ENCODE measurements at places on chromosomes 12 and 14.

DNA sequence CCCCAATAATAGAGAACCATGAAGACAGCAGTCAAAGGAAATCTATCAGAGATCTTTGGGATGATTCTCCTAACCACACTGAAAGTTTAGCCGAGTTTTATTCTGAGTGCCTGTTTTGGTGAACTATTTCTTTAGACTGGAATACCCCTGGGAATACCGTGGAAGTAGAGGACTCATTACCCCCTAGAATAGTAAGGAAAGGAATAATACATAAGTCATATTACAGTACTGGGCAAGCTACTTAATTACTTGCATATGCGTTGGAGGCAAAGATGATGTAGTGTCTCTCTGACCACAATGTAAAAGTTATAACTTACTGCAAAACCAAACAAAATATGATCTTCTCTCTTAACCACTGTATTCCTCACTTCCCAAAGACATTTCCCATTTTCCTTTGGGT lies 25.5 kb downstream of the ZC2HC1C start:
- no peak for DNase-seq

DNA sequence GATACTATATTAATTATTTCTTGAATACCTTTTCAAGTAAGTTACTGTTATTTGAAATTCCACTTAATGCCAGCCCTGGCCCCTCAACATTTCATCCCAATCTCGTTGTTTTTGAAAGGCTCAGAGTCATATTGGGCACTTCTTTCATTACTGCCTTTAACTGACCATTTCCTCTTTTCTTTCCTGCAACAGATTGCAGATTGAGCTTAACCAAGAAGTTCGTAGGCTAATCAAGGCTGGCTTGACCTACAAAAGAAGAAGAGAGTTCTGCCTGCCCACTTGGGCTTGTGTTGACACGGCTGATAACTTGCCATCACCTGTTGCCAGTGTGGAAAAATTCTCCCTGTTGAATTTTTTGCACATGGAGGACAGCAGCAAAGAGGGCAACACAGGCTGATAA lies 91.0 kb downstream of the FLRT2 start:
- DNase-seq: no peak

- DNase-seq: no peak
Observed at GRCh38 chr12:45611061-45611460, 118.4 kb upstream of the ARID2 start.

DNA sequence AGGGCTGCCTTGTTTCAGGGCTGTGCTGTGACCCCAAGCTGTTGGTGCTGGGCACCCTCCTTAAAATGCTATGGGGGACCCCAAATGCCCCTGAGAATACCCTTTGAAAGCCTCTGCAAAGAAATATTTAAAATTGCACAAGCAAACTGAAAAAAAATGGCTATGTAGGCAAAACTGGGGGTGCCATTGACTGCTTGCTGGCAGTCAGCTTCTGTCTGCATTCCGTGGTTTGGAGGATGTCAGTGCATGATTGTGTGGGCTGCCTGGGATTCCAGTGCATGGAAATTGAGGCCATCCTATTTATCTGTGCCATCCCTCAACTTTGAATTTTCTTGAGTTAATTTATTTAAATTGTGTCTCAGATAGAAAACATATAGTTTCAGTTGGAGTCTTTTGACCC lies 113.7 kb upstream of the RTL1 start:
- no peak for DNase-seq

DNA sequence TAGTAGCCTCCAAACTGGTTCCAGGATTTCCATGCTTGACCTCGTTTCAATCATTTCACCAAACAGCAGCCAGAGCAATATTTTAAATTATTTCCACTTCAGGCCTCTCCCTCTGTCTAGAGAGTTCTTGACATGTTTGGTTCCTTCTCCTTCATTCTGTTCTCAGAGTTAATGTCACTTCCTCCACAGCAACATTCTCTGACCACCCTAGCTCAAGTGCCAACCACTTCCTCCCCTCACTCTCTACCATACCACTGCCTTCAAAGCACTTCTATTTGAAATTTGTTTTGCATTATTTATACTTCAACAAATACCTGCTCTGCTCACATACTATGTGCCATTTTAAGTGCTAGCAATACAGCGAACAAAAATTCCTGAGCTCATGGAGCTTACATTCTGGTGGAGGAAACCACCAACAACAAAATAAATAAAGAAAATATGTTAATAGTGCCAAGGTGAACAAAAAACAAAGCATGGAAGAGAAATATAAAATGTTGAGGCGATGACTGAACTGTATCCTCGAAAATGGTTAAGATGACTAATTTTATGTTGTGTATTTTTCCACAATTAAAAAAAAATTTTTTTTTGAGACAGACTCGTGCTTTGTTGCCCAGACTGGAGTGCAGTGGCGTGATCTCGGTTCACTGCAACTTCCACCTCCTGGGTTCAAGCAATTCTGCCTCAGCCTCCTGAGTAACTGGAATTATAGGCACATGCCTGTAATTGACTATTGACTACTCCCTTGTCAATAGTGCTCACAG lies 17.3 kb downstream of the BAZ1A start:
- DNase-seq: no peak

DNA sequence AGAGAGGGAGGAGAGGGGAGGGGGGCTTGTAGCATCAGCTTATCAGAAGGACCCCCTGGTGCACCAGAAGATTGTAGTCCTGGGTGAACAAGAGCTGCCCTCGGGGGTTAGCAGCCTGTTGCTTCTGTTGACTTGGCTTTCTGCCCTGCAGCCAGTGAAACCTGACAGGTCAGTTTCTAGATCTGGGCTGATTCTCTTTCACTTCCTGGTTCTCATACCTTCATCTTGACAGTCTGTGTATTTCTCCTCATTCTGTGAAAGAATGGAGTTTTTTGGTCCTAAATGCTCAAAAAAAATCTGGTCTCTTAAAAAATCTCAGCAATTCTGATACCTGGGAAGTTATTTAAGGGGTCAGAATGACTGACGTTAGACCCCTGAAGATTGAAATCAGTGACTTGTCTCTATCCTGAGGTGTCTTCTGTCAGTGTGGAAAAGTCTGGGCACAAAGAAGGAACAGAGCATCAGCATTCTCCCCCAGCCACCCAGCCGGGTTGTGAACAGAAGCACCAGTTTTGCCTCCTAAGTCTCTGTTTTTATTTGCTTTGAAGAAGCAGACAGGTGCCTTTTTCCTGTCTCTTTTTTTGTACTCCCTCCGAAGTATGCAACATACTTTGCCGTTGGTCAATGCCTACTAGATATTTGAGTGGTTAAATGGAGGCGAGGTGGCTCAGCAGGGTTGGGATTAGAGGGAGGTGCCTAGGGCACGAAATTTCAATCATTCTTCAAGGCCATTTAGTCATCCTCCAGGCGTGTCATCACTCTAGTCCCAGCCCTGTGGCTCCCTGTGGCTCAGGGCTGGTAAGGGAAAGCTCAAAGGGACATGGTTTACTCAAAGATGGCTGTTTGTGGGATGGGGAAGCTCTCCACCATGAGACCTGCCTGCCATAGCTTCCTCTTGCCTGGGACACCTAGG lies 24.0 kb downstream of the TTC9 start:
- DNase-seq: no peak

- DNase-seq: no peak
Observed at GRCh38 chr14:99426265-99426664, 54.4 kb downstream of the SETD3 start.

GRCh38 chr12:45827974-45828373 lies 98.5 kb downstream of the ARID2 start:
- DNase-seq: no peak

GRCh38 chr14:104924421-104925213 lies at the start of gene PLD4:
PLD4 (plus strand) TSS chr14:104924879; CDS start chr14:104927141, 2,262 bp downstream.
- DNase-seq: no peak

- DNase-seq: no peak
Observed at GRCh38 chr12:94561943-94562411, 88.4 kb downstream of the TMCC3 start.

DNA sequence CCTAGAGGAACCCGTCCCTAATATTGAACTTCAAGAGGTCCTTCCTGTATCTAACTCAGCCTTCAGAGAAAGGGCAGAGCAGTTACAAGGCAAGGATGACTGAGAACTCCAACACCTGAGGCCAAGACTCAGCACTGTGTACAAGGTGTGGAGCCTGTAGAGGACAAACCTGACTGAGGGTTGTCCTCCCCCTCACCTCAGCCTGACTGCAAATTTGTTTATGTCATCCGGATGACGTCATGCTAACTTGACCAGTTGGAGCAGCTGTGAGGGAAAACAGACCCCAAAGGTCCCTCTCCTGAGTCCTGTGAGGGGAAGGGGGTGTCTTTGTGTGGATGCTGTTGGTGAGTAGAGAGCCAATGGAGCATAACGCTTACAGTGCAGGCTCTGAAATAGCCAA lies 4.3 kb downstream of the CRACR2A start:
- DNase-seq: no peak

DNA sequence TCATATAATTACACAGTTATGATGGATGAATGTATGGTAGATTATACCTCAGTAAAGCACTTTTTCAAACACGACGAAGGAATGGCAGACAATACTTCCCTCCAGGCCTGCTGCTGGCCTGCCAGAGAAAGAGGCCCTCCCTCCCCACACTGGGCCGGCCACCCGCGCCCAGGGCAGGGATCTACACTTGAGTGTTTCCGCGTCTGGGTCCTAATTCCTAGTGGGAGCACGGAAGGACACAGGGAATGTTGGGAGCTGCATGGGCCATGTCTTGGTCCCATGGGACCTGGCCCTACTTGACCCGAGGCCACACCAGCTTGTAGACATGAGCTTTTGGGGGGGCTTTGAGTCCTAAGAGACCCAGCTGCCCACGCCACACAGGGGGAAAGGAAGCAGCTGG lies 52.0 kb downstream of the STX2 start:
- no peak for DNase-seq

GRCh38 chr12:67450441-67450840 lies 181.3 kb downstream of the CAND1 start:
- no peak for DNase-seq

- no peak for DNase-seq
Observed at GRCh38 chr12:95303476-95303875, 85.9 kb downstream of the VEZT start.

GRCh38 chr12:121232977-121233627 lies 23.2 kb downstream of the P2RX4 start:
- no peak for DNase-seq

GRCh38 chr14:62081951-62082350 lies 319.7 kb downstream of the SNAPC1 start:
- DNase-seq: no peak

DNA sequence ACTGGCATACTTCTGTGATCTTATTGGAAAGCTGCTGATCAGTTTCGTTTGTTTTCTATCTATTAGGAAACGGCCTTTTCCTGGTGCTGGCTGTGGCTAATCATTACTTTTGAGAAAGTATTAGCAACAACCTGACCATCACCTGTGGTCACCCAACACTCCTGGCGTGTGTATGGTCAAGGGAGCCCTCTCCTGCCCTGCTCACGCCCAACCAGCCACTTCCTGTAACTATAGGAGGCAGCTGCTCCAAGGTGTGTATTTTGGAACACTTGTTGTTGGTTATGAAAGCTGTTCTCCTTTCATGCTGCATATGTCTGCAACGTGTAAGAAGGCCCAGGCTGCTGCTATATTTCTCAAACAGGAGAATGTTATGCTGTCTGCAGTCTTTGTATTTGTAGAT lies 1582.8 kb downstream of the AACS start:
- no peak for DNase-seq

DNA sequence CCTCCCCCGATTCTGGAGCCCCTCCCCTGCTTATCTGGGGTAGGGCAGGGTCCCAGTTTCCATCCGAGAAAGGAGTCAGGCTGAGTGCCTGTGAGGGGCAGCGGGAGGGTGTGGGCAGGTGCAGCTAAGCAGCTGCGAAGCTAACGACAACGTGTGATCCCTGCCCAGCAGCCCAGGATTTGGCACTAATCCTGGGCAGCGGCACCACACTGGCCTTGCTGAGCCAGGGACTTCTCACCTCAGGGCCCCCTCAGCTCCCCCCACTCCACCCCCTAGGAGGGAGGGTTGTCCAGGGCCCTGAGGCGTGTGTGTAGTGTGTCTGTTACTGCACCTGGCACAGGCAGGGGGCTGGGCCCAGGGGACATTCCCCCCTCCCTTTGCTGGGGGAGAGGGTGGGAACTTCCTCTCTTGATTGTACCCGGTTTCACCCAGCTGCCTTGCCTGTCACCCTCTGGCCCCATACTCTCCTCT lies 1.8 kb downstream of the SMIM41 start:
- no peak for DNase-seq

GRCh38 chr14:103382376-103382775 lies 2.8 kb upstream of the MARK3 start:
- no peak for DNase-seq

DNA sequence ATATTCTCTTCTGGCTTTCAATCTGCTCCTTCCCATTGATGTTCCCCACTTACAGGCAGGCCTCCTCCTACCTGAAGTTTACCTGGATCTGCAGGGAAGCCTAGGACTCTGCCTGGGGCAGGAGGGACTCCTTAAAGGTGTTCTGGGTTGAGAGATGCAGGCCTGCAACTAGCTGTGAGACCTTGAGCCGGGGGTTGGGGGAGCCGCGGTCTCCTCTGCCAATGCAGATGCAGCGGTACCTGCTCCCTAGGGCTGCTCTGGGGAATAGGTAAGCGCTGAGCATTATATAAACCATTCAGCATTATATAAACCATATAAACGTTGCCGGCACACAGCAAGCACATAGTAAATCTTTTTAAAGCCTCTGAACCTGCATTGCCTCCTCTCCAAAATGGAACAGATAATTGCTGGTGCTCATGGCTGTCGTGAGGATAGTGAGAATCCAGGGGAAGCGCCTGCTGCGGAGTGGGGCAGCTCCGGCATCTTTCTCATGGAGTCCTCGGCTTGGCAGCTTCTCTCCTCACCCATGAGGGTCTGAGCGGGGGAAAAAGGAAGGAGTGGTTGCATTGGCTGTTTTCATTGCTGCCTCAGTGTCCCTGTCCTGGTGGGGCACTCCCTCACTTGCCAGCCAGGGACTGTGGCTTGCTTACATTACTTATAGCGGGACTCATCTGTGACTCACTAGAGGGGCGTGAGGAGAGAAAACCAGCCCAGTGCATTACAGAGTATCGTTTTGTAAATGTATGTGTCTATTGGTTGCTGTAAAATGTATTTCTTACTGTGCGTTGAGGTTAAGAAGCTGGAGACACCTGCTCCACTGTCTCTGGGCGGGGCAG lies 12.5 kb upstream of the KRT80 start:
- DNase-seq: no peak

GRCh38 chr12:115485503-115485902 lies 792.0 kb downstream of the MED13L start:
- DNase-seq: no peak

GRCh38 chr14:103016071-103016470 lies 41.3 kb downstream of the CDC42BPB start:
- no peak for DNase-seq

GRCh38 chr14:92706386-92706785 lies 42.0 kb downstream of the LGMN start:
- DNase-seq: no peak

- DNase-seq: no peak
Observed at GRCh38 chr14:35952584-35952983, 126.4 kb downstream of the BRMS1L start.

- DNase-seq: no peak
Observed at GRCh38 chr12:123027726-123028445, 47.4 kb downstream of the ARL6IP4 start.

DNA sequence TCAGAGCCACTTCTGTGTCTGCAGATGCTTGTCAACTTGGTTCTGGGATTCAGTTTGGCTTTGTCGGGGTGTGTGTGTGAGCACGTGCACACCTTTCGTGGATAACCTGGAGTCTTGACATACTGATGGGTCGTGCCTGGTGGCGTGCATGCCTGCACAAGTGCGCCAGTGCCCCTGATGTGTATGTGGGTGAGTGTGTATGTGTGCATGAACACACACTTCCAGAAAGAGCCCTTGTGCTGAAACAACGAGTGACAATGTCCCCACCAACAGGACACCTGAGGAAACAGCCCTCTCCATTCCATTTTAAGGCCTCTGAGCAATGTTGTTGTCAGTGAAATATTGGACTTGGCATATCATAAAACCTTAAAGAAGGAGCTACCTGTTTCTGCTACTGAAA lies 53.9 kb downstream of the SMUG1 start:
- DNase-seq: no peak

All from stimulated activated CD4-positive, alpha-beta T cell treated with anti-CD3 and anti-CD28 coated beads, Interleukin-1b, Interleukin-23, amount 100 ng/mL, for 48 hours (primary cell).